WTC11 (cell line): ENCODE measurements at places on chromosomes 16 and 17. TPM values are rescaled to one million over a fixed set of nuclear protein-coding genes. Genes with fewer than 3 reads are reported as not detected.
A peak's percentile ranks its signal among the peaks of the same experiment; 100 is the strongest.

ITGAL gene
- total RNA-seq = 0.64 to 1.1 TPM (median 1.0 TPM) in 3 replicates

RAB37 gene
- total RNA-seq = 8.8 to 9.4 TPM (median 8.9 TPM) in 3 replicates

CIBAR2 gene
- not detected in 3 replicates for total RNA-seq

HES7 gene
- total RNA-seq = 3.1 to 3.9 TPM (median 3.7 TPM) in 3 replicates

KRTAP3-1 gene
- not detected in 3 replicates for total RNA-seq

KRT28 gene
- not detected in 3 replicates for total RNA-seq

SCNN1G gene
- 0.78 to 1.3 TPM (median 0.80 TPM) in 3 replicates for total RNA-seq

DHRS7C gene
- not detected in 3 replicates for total RNA-seq

KCNH4 gene
- total RNA-seq = 0.24 to 0.46 TPM (median 0.34 TPM) in 3 replicates

SERPINF2 gene
- total RNA-seq = 1.6 to 2.7 TPM (median 2.1 TPM) in 3 replicates

DNA sequence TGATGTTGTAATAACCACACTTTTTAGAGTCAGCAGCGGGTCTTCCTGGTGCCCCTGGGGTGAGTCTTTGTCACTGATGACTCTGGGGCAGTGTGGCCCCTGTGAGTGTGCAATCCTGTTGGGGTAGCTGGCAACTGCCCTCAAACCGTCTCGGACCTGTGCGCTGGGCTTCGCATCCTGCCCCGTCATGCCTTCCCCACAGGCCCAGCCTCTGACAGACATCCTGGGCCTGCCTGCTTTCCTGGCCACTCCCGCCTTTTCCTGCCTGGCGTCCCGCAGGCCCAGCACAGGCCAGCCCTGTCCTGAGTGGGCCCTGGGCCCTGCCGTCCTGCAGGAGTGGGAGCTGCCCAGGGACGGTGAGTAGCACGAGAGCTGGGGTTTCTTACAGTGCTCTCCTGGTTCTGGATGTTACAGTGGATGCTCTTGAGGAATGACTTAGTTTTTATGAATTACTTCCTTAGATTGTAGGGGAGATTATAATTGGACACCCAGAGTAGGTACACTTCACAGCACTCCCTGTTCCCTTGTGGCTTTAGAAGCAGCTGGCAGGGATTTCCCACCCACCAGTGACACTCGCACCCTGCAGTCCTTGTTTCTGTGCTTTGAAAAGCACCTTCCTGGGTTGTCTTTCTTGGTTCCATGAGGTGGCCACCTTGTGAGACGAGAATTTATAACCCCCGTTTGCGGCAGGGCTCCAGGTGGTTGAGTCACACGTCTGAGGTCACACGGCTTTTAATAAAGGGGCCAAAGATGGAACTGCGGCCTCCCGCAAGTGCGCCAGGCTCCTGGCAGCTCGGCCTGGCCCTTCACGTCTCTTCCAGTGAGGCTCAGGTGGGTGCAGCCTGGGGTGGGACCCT, 50.0 kb upstream of the CAPN15 start:
- DNase-seq = no peak

DNA sequence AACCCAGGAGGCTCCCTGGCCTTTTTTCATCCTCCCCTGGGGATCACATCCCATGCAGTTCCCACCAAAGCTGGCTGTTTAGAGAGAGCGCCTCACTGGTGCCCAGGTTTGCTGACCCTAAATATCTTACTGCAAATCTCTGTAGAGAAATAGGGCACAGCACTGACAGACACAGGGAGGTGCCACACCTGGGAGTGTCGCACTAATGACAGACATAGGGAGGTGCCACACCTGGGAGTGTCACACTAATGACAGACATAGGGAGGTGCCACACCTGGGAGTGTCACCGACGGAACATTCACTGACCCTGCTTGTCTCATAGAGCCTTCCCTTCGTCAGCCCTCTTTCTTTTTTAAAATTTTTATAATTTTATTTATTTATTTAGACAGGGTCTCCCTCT, 25.6 kb downstream of the UNK start:
- DNase-seq = no peak

- DNase-seq = no peak
These were observed 8.6 kb downstream of the SLC47A2 start for GRCh38 chr17:19707728-19708221.

GRCh38 chr16:87276091-87276701, 41.0 kb downstream of the C16orf95 start:
- no peak for DNase-seq

DNA sequence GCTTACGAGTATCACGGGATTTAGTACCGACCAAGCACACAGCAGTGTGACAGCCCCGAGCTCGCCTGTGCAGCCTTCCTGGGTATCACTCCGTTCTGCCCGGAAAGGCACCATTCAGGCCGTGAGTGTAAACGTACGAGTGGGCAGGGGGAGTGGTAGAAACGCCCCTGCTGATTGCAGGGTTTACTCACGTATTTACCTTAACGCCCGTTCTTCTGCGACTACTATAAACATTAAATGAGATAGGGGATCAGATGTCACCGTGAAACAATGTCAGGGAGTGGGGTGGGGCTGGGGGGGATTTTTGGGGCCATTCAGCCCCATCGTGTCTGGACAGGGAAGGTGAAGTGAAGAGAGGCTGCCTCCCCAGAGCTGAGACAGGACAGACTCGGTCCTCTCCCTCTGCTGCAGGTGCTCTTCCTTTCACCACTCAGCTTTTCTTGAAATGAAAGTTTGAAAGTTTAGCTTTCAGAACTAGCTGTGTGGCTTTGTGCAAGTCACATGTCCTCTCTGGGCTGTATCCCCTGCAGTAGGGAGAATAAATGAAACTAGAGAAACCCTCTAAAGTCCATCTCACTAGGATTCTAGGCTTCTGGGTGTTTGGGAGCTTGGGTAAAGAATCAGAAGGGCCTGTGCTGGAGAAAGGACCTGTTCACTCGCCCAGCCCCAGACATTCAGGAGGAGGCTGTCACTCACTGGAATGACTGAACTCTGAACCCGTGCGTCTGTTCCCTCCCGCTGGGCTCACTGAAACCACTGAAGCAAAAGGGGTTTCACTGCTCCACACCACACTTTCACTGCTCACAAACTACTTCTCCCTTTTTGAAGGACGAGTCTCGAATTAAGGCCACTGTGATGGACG, 66.7 kb downstream of the RPA1 start:
- DNase-seq = no peak

GRCh38 chr16:13680021-13680889, 239.7 kb upstream of the ERCC4 start:
- no peak for DNase-seq

DNA sequence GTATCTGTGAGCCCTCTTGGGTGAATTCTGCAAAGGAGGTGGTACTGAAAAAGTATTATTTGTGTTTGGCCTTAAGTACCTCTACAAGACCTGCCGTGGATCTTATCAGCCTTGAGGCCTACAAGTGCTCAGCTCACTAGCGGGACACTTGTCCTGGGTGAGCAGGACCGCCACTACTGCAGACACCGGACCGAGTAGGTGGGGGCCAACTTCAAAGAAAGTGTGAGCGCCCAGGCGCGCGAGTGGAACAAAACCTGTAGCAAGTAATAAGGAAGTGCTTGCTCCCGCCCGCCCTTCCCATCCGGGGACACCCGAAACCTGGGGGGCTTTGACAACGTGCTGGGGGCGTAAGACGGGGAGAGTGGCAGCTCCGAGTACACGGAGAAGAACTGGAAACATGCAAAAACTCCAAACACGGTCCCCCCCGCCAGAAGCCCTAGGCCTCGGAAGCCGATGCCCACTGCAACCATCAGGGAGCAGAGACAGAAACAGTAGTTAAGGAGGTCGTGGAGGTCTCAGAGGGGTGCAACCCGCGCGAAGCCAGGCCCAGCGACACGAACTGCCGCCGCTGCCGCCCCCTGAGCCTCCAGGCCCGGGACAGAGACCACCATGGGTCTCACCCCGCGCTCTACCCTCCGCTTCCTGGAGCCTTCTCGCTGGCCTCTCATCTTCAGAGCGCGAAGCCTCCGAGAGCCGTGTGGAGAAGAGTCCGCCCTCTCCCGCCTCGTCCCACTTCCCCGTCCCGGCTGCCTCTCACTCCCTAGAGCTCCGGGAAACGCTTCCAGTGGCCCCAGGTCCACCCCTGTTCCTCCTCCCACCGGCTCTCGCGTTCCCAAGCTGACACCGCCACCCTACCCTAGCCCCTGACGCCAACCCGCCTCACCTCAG, 537 bp downstream of the CNOT1 start:
- peak; percentile 16 for DNase-seq

- DNase-seq = no peak
These were observed 1.2 kb downstream of the USP7 start for GRCh38 chr16:8962393-8963009.

GRCh38 chr16:81873843-81874752, 95.0 kb downstream of the PLCG2 start:
- DNase-seq = peak; percentile 77

DNA sequence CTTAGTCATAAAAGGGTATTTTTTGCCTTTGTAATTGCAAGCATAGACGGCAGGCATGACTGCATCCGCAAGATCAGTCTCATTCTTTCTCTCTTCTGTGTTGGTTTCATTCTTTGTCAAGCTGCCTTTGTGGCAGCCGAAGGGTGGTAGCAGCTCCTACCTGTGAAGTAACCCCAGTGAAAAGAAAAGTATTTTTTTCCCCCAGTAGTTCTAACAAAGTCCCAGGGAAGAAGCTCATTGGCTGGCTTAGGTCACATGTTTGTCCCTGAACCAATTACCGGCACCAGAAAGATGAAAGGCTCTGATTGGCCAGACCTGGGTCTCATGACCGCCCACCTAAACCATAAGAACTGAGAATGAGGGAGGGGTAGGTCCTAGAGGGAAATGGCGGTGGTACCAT, 110.7 kb downstream of the RAP1GAP2 start:
- no peak for DNase-seq

DNA sequence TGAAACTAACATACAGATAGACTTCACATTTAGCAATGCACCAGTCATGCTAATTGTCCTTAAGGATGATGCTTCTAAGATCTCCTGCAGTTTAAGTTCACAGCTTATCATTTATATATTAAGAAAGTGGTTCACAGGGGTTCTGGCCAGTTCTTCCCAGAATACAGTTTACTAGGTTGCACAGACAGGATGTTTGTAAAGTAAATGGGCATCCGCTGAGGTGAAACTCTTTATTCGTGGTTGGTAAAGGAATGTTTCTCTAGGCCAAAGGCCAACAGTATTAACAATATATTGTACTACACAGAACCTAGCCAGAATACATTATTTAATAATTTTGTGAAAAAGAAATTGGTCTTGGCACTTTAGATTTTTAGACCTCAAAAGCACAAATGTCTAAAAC, 1427.3 kb downstream of the CDH8 start:
- DNase-seq = no peak

DNA sequence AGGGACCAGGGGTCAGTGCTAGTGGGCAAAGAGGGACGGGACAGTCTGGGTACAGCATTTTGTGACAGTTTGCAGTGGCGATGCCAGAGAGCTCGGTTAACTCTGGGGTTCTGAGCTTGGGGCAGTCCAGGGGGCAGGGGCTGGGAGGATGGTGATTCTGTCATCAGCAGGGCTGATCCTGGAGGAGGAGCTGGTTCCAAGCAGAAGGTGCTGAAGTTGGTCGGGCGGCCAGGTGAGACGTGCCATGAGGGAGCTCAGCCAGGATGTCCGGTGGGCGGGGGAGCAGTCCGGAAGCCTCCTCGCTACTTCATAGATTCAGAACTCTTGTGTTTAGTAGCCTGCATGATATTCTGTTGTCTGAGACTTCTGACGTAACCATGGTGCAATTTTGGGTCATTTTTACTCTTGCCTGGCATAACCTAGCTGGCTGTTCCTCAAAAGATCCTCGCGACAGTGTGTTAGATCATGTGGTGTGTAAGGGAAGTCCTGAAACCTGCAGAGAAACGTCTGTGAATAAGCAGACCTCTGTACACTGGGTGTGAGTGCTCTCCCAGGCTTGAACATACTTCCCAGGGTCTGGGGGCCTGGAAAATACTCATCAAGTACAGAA, 122.0 kb downstream of the CLEC16A start:
- DNase-seq = no peak

DNA sequence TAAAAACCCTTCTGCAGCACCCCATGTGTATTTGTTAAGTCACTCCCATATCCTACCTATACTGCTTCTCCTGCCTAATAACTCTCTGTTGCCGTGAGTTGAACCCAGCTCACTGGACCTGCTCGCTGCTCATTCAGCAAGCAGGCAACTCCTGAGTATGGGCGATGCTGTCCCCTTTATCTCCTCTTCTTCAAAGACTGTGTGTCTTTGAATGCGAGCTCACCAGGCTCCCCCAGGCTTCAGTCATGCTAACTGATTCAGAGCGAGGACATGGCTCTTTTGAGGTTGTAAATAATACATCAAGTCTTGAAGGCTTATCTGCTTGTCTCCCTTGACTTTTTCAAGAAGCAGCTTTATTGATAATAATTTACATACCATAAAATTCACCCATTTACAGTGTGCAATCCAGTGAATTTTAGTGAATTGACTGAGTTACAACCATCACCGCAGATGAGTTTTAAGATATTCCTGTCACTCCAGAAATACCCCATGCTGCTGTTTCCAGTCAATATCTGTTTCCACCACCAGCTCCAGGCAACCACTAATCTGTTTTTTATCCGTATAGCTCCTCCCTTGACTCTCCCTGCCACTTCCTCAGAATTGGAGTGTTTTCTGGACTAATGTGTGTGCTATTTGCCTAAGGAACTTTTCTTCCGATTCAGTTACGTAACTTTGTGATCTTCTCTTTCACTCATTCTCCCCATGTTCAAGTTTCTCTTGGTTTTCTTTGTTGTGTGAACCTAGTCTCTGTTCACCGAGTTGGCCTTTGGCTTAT, 132.2 kb downstream of the SPECC1 start:
- DNase-seq = no peak

DNA sequence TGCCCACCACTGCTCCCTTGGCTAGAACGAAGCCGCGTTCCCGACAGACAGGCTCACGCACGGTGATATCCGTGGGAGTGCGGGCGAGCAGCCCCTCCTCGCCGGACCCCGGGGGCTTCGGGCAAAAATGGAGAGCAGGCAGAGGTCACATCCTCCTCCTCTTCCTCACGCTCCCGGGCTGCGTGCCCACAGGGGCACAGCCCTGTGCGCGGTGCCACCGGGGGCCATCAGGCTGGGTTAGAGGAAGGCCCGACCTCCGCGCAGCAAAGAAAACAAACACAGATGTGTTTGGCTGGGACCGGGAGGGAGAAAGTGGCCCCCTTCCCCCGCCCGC, 519 bp upstream of the NTN1 start:
- no peak for DNase-seq

GRCh38 chr16:84843149-84844048, 23.6 kb downstream of the CRISPLD2 start:
- DNase-seq = no peak

DNA sequence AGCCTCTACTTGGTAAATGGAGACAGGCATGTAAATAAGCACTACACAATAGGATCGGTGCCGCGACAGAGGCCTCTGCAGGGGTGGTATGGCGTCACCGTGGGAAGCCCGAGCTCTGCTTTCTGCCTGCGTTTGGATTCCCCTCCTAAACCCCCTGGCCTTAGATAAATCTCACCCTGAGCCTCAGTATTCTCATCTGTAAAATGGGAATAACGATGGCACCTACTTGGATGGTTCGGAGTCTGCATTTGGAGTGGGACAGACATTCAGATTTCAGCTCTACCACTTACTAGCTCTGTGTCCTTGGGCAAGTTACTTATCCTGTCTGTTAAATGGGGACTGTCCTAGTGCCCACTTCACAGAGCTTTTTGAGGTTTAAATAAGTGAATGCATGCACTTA, 42.8 kb upstream of the TNRC6A start:
- no peak for DNase-seq
